ENCODE measurements at places on chromosomes 7 and 10.

DNA sequence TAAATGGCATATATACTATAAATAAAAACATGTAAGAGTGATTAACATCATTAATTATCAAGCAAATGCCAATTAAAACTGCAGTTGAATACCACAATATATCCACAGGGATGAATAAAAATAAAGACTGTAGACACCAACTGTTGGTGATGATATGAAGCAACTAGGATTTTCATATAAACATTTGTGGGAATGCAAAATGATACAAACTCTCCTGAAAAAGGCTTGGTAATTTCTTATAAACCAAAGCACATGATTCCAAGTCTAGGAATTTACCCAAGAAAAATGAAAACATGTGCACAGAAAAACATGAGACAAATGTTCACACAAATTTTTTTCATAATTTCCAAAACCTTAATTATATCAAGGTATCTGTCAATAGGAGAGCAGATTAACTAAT is 448.1 kb downstream of the ETV1 start:
- DNase-seq: no peak

GRCh38 chr7:131995324-131995723 is 438.9 kb upstream of the PODXL start:
- DNase-seq: no peak

GRCh38 chr7:94997547-94997946 is 90.2 kb downstream of the PPP1R9A start:
- DNase-seq: no peak

GRCh38 chr7:140655511-140656408 is 15.1 kb upstream of the DENND2A start:
- DNase-seq: no peak

- DNase-seq: no peak
Measured at GRCh38 chr7:116271161-116271913, 61.0 kb downstream of the TES start.

- DNase-seq: peak; percentile 16
Measured at GRCh38 chr7:77903597-77903996, 105.0 kb downstream of the PHTF2 start.

- DNase-seq: no peak
Measured at GRCh38 chr10:7787150-7787856, 490 bp downstream of the KIN start.

DNA sequence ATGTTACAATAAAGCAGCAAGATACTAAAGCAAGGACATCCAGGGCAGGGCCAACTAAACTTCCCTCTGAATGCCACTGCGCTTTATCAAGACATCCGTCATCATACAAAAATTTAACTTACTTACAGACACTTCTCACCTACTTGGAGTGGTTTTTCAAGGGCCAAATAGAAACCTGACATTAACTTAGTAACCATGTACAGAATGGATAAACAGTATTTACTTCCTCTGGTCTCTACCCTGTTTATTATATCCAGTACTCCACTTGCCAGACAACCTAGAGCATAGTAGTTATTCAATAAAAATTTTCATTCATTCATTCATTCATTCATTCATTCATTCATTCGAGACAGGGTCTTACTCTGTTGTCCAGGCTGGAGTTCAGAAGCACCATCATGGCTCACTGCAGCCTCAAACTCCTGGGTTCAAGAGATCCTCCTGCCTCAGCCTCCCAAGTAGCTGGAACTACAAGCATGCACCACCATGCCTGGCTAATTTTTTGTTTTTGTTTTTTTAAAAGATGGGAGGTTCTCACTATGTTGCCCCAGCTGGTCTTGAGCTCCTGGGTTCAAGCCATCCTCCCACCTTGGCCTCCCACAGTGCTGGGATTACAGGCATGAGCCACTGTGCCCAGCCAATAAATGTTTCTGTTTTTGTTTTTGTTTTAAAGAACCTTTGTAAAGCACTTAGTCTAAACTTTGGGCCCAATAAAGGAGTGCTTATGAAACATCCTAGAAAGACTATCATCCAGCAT is 19.0 kb downstream of the SMURF1 start:
- DNase-seq: no peak

- no peak for DNase-seq
Measured at GRCh38 chr7:97450516-97450915, 281.4 kb upstream of the TAC1 start.

GRCh38 chr7:148256433-148256832 is 334.1 kb upstream of the C7orf33 start:
- DNase-seq: no peak

DNA sequence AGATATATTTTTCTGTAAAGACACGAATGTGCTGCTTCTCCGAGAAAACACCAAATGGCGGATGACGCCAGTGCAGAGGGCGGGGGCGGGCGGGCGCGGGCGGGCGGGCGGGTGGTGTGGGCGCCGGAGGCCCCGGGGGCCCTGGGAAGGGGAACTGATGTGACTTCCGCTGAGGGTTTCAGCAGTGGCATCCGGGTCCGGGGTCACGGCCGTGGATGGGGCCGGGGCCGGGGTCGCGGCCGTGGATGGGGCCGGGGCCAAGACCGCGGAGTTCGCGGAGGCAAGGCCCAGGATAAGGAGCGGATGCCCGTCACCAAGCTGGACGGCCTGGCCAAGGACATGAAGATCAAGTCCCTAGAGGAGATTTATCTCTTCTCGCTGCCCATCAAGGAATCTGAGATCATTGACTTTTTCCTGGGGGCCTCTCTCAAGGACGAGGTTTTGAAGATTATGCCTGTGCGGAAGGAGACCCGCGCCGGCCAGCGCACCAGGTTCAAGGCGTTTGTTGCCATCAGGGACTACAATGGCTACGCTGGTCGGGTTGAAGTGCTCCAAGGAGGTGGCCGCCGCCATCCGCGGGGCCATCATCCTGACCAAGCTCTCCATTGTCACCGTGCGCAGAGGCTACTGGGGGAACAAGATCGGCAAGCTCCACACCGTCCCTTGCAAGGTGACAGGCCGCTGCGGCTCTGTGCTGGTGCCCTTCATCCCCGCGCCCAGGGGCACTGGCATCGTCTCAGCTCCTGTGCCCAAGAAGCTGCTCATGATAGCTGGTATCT is 20.3 kb upstream of the IGF2BP3 start:
- DNase-seq: peak; percentile 51

GRCh38 chr7:104804696-104805095 is 209.3 kb upstream of the KMT2E start:
- no peak for DNase-seq

DNA sequence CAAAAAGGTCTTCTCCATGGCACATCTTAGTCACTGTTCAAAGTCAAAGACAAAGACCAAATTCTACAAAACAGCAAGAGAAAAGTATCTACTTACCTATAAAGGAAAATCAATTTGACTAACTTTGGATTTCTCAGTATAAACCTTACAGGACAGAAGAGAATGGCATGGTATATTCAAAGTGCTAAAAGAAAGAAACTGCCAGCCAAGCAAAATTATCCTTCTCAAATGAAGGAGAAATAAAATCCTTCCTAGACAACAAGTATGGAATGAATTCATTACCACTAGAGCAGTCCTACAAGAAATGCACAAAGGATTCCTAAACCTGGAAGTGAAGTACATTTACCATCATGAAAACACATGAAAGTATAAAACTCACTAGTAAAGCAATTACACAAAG is 235.5 kb downstream of the STK31 start:
- no peak for DNase-seq

- DNase-seq: peak; percentile 56
Measured at GRCh38 chr7:130947792-130948580, 214.0 kb upstream of the KLF14 start.

- DNase-seq: no peak
Measured at GRCh38 chr10:49739426-49739825, 22.7 kb downstream of the OGDHL start.

- DNase-seq: no peak
Measured at GRCh38 chr10:48879451-48879850, 60.2 kb downstream of the LRRC18 start.

GRCh38 chr7:141837683-141838082 is 3.6 kb downstream of the PRSS37 start:
- DNase-seq: no peak

DNA sequence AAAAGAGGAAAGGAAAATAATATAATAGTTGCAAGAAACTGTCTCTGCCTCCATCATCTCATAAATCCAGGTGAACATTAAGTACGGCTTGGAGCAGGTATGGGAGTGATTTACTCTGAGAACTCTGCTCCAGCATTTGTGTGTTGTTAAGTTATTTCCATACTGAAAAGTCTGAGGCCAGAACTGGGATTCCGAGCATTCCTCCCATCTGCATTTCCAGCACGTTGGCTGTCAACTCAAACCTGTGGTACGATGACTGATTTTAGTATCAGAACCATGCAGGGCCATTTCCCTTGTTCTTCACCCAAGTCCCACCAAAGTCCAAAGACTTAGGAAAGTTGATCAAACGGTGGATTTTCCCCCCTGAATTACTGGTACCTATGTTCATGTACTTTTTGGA is 104.9 kb downstream of the CREB5 start:
- no peak for DNase-seq

GRCh38 chr10:112004075-112004474 is 179.5 kb downstream of the GPAM start:
- DNase-seq: no peak

GRCh38 chr7:46156086-46156485 is 235.0 kb upstream of the IGFBP3 start:
- DNase-seq: no peak

- peak; percentile 71 for DNase-seq
Measured at GRCh38 chr10:62437696-62438095, 63.5 kb downstream of the ZNF365 start.

- no peak for DNase-seq
Measured at GRCh38 chr7:111510584-111511378, 51.5 kb downstream of the IMMP2L start.

DNA sequence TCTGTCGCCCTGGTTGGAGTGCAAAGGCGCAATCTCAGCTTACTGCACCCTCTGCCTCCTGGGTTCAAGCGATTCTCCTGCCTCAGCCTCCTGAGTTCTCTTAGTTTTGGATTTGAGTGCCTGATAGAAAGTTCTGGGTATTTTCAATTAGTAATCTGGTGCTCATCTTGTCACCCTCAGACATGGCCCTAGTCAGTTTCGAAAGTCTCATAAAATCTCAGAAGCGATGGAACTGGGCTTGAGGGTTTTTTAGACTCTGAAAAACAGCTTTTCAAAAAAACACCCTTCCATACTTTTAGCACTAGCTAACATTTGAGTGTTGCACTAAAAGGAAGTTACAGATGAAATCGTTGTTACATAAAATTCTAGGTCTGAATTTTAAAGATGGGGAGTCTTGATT is 9.4 kb upstream of the PIP4K2A start:
- no peak for DNase-seq

- DNase-seq: no peak
Measured at GRCh38 chr10:116732573-116732972, 9.8 kb downstream of the HSPA12A start.

- DNase-seq: no peak
Measured at GRCh38 chr7:40717242-40717641, 582.4 kb downstream of the SUGCT start.

DNA sequence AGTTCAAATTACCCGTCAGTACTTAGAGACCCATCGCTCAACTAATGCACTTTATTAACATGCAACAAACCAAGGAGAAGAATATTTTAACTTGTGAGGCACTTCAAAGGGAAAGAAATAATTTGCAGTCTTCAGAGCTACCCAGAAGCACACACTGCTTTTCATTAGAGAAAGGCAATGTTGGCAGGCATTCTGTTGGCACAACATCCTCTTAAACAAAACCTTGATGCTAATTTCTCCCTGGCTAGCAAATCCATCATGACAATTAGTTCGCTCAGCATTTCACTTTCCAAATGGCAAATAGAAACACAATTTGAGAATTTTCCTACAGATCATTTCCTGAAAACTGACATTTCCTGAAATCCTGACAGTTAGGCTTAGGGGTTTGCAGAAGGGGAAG is 155.6 kb upstream of the FAM13C start:
- DNase-seq: no peak
